Stimulated activated CD4-positive, alpha-beta T cell treated with anti-CD3 and anti-CD28 coated beads, Interleukin-4, amount 100 ng/mL, for 24 hours (primary cell): ENCODE measurements at places on chromosomes 13 and 19.
A peak's percentile ranks its signal among the peaks of the same experiment; 100 is the strongest.

GRCh38 chr13:40692946-40693345, 26.5 kb upstream of the FOXO1 start:
- no peak for DNase-seq

DNA sequence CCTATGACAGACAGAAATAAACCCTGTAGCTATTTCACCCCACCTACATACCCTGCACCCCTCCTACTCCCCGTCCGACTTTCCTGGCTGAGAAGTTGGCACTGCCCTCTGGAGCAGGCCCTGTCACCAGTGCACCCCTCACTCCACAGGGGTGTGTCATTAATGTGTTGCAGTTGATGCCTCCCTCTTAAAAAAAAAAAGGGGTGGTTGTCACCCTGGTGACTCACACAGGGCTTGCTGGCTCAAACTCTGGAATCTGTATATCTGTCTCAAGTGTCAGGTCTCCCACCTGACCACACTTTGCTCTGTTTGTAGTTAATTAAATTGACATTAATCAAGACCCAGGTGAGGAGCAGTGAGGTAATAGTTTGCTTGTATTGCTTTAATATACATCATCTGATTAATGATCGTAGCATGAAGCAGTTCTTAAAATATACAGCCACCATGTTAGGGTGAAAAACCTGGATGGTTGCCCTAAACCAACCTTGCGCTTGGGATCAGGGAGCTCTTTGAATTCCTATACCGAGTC, 2.0 kb upstream of the GATAD2A start:
- DNase-seq: peak; percentile 27

DNA sequence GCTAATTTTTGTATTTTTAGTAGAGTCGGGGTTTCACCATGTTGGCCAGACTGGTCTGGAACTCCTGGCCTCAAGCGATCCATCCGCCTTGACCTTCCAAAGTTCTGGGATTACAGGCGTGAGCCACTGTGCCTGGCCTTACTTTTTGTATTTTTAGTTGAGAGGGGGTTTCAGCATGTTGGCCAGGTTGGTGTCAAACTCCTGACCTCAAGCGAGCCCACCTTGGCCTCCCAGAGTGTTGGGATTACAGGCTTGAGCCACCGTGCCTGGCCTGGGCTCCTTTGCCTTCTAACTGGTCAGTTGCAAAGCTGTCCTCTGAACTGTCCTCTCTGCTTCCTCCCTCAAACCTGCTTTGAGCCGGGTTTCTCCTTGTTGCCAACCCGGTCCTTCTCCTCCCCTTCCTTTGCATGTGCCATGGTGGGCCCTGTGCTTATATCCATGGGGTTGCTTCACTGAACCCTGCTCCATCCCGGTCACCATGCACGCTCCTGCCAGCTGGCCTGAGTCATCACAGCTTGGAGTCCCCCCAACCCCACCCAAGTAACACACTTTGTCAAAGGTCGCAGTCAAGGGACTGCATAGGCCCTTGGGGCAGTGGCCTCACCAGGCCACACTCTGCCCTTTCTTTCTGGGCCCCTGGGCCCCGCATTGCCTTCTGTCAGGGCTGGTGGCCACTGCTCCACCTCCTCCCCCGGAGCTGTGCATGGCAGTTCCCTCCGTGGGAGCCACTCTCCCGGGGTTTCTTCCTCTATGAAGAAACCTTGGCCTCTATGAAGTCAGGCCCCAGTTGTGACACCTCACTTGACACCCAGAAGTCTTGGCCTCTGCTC, 21.2 kb downstream of the WTIP start:
- DNase-seq: no peak

DNA sequence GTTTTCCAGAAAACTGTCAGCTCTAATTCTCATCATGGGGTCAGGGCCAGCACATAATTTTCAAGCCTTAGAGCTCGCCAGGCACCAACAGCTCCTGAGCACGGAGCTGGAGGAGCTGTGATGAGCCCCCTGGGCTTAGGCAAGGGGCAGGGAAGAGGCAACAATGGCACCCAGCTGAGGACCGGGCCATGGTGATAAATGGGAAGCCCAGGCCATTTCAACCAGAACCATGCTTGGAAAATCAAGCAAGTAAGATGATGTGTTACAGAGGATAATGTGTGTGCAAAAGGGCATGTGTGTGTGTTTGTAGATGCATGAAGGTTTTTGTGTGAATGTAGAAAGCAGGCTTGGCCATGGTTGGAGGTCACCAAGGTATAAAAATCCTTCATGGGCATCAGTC, 66.8 kb upstream of the UBAC2 start:
- no peak for DNase-seq

GRCh38 chr19:12156223-12157058, at the start of gene ZNF625:
Gene ZNF625, minus strand, starts transcription at chr19:12156734. Its CDS starts 176 bp downstream, at chr19:12156558.
- DNase-seq: peak; percentile 45
